NCI-H1105 treated with DMSO at 0.1 percent for 48 hours (cell line): ENCODE measurements at places on chromosomes 16 and 17.
A peak's percentile ranks its signal among the peaks of the same experiment; 100 is the strongest.

DNA sequence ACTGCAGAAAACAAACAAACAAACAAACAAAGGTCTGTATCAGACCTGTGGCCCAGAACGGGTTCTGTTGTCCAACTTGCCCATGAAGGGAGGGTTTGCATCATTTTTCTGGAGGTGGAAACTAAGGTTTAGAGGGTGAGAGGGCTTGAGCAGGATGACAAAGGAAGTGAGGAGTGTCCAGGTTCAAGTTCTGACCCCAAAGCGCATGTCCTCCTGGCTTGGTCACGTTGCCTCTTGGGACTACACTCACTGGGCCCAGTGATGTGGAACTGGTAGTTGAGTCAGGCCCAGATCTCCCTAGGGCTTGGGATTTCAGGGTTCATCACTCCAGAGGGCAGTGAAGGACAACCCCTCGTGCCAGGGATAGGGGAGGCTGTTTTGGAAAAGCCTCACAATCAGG is 1.8 kb downstream of the SREBF1 start:
- no peak for DNase-seq

GRCh38 chr16:67040166-67040565 is 11.2 kb downstream of the CBFB start:
- no peak for DNase-seq

DNA sequence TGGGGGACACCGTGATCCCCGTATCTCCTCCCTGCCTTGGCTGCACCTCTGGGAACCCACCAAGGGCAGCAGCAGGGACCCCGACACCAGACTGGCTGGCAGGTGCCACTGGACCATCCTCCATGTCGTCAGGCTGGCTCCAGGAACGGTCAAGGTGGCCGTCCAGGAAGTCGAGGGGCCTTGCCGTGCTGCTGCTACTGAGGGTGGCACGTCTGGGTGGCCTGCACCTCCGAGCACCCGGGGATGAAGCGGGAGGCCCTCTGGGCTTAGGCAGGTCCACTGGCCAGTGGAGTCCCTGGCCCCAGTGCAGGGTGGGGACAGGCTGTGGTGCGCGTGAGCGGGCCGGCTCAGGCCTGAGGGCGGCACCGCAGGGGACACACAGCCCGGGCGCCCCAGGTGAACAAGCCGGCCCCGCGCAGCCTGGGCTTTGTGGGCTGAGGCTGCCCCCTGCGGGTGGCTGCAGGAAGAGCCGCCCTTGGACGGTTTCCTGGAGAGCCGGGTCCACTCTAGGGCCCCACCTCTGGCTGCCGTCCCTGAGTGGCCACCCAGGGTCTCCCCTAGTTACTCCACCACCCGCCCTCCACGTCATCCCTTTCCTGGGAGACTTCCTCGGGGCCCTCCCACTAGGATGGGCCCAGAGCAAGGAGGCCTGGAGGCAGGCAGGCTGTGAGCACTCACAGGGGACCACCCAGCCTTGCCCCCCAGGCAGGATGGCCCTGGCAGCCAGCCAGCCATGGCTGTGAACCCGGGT is 42.8 kb upstream of the ZC3H18 start:
- no peak for DNase-seq

DNA sequence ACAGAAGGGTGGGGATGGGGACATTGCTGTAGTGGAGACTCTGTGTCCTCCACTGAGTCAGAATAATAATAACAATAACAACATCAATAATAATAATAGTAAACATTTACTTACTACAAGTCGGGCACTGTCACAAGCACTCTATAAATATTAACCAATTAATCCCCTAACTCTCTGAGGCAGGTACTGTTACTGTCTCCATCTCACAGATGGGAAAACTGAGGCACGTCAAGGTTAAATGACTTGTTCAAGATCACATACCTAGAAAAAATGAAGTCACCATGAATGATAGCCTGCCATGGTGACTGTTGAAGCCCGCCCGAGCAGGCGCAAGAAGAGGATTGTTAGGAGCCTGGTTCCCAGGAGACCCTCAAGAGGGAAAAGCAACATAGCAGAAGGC is 10.2 kb downstream of the PRR29 start:
- DNase-seq, result no peak

GRCh38 chr17:50221266-50221863 is 19.9 kb upstream of the COL1A1 start:
- no peak for DNase-seq

DNA sequence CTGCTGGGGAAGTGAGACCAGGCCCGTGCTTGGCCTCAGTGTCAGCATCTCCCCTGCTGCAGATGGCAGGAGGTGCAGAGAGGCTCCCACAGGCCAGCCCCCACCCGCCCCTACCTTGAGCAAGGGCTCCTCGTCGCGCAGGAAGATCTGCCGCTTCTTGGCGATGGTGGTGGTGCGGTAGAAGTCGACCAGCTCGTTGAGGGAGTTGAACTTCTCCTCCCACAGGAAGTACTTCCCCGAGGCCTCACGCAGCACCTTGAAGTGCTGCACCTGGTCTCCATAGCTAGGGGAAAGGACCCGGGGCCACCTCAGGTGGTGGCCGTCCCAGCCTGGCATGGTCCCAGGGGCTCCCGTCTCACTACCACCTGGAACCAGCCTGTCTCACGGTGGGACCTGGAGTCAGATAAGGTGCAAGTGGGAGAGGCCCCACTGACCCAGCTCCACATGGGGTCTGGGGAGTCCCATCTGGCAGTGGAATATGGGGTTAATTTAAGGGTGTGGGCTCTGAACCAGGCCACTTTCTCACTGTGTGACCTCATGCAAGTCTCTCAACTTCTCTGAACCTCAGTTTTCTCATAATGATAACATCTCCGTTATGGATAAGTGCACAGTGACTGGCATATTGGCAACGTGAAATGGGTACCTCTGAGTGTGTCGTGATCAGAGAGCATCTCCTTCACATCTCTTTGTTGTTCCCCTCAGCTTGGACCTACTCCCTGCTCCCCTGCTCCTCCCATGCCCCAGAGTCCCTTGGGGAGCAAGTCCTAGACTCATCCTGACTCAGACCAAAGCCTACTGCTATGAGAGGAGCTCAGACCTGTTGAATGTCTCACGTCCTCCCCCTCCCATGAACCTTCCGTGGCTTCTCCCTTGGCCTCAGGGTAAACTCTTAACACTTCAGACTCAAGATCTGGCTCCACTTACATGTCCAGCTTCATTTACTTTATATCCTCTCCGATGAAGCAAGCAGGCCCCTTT is 19.8 kb upstream of the FAM83G start:
- DNase-seq, result no peak

DNA sequence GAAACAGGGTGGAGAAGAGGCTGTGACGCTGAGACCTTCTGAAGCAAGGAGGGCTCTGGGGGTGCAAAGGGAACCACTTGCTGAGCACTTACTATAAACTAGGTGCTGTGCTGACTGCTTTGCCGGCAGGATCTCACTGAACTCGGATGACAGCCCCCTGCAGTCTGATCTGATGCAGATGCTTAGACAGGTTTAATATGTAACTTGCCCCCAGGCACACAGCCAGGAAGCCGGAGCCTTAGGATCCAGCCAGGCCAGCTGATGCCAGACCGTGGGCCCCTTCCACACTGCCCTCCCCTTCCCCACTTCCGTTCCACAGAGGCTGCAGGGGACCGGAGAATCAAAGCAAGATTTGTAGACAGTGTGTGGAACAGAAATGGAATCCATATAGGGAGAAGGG is 23.1 kb downstream of the SPACA3 start:
- DNase-seq, result no peak

GRCh38 chr17:27569257-27569722 is 61.7 kb upstream of the LGALS9 start:
- no peak for DNase-seq

DNA sequence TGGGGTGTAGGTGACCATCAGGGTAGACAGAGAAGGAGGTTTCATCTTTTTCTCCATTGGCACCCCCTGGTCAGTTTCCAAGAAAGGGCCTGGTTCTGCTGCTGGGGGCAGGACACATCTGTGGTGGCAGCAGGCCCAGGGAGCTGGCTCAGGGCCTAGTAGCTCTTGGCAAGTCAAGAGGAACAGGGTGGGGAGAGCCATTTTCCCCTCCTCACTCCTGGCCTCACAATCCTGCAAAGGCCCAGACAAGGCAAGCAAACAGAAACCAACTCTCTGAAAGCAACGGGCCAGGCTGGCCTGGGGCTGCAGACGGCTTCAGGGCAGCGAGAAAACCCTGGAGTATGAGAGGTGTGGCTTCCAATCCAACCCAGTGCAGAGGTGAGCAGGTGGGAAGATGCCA is 192.9 kb upstream of the DYNLRB2 start:
- DNase-seq, result peak; percentile 24

GRCh38 chr17:11916091-11916490 is 81.2 kb downstream of the ZNF18 start:
- DNase-seq, result no peak

- peak; percentile 88 for DNase-seq
Measured at GRCh38 chr17:66177048-66177447, 14.9 kb downstream of the CEP112 start.

GRCh38 chr16:13118091-13118490 is 216.7 kb downstream of the SHISA9 start:
- DNase-seq, result no peak

GRCh38 chr16:1225051-1225451 is at the start of gene TPSG1:
TSS of gene TPSG1 (minus strand) at chr16:1225268. CDS start at chr16:1225252, 16 bp downstream.
- no peak for DNase-seq

DNA sequence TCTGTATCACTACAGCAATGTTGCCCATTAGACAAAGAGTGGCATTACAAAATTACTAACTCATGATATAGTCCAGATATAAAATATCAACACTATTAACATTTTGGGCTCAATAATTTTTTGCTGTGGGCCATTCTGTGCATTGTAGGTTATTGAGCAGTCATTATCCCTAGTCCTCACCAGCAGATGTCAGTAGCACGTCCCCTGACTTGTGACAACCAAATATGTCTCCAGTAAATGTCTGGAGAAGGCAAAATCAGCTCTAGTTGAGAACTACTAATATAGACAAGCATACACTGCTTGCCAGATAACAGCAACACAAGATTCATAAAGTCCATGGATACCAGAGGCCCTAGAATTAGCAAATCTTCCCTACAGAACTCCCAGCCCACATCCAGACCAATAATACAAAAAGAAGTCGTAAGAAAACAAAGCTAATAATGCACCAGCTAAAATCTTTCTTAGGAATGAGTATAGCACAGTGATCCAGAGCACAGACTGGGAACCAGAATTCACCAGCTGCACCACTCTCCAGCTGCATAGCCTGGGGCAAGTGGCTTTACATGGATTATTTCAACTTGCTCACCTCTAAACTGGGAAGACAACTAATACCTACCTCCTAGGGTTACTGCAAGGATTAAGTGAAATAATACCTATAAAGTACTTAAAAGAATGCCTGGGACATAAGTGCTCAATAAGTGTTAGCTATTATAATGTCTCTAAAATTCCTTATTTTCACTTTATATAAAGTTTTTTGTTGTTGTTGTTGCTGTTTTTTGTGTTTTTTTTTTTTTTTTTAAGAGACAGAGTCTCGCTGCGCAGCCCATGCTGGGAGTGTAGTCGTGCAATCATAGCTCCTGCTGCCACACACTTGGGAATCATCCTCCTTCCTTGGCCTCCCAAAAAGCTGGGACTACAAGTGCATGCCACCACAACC is 23.7 kb downstream of the HELZ start:
- DNase-seq, result peak; percentile 31

DNA sequence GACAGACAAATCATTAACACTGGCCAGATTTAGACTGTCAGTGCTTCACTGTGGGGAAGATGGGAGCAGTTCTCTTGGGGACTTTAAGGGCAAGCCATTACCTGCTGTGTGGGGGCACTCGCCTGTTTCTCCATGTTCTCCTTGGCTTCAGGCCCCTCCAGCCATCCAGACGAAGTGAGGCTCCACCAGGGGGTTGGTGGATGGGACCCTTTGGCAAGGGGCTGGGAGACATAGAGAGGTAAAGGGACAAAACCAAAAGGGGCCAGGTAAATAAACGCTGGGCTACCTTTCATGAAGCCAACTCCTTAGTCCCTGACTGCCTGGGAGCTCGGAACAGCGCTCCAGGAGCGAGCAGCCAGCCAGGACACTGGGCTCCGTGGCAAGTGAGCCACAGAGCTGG is 14.0 kb downstream of the TBX4 start:
- no peak for DNase-seq

GRCh38 chr16:55773859-55774549 is 58.9 kb downstream of the CES1 start:
- DNase-seq, result no peak

- DNase-seq, result no peak
Measured at GRCh38 chr17:42266918-42267766, 9.0 kb downstream of the STAT5B start.

- no peak for DNase-seq
Measured at GRCh38 chr17:19242323-19242722, 5.2 kb downstream of the EPN2 start.

DNA sequence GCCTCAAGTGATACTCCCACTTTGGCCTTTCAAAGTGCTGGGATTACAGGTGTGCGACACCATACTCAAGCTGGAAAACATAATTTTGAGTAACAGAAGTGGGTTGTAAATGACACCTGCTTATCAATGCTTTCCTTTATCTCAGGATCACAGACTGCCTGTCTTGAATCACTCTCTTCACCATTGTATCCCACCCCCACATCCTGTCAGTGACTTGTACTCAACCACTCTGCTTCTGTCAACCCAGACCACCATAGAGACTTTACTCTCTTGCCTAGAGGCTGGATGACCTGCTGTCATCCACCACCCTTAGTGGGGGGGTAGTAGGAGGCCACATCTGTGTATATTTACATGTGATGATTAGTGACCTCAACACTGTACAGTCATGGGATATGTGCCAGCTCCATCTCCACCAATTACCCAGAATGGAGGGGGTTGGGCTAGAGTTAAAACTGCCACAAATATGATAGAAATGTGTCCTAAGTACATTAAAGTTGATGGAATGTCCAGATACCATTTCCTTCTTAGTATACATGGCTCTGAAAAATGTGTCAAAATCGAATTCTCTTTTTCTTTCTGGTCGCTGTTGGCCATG is 338.7 kb downstream of the GRIN2A start:
- no peak for DNase-seq

- no peak for DNase-seq
Measured at GRCh38 chr16:67531247-67531646, 2.6 kb downstream of the RIPOR1 start.

DNA sequence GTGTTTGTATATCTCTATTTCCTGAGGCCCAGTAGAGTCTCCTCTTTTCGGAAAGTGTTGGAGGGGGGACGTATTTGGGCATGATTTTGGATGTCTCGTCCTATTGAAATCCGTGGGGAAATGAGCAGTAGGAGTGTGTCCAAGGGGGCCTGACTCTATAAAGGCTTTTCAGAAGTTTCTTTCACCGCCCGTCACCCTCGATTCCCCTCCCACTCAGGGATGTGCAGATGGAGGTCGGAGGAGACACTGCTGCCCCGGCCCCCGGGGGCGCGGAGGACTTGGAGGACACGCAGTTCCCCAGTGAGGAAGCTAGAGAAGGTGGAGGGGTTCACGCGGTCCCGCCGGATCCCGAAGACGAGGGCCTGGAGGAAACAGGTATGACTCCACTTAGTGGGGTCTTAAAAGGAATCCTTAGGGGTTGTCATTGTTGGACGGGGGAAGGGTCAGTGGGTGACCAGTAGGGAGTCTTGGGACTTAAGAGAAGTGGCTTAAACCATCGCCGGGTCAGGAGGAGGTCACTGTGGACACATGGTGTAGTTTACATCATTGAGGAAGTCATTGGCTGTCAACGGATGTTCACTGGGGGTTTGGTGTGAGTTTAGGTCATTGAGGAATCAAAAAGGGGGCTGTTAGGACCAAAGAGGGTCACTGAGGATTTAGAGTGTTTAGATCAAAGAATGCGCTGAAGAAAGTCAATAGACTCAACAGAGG is 424 bp downstream of the MON1B start:
- no peak for DNase-seq

GRCh38 chr17:78643326-78643725 is 66.1 kb upstream of the DNAH17 start:
- DNase-seq, result no peak
